ENCODE measurements at places on chromosomes 16 and 17.

- DNase-seq: peak; percentile 51
Observed at GRCh38 chr16:67391424-67392300, 1.6 kb downstream of the TPPP3 start.

DNA sequence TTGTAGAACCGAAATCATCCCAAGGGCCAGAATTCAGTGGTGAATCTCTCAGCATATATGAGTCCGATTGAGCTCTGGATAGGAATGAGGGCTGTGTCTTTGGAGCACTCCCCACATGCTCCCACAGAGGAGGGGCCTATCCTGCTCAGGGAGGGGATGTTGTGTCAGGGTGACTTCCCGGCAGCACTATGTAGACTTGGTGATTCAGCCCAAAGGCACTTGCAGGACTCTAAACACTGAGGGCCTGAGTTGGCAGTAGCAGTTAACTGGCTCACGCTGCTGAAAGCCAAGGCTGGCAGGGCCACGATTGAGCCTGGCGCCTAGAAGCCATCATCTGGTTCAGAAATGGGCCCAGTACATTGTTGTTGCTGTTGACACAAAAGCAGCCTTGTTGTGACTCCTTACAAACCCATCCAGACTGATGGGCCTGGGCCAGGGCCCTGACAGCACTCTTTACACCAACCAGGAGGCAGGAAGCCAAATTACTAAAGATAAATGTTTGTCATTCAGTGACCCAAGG, 31.9 kb downstream of the NMT1 start:
- peak; percentile 60 for DNase-seq

DNA sequence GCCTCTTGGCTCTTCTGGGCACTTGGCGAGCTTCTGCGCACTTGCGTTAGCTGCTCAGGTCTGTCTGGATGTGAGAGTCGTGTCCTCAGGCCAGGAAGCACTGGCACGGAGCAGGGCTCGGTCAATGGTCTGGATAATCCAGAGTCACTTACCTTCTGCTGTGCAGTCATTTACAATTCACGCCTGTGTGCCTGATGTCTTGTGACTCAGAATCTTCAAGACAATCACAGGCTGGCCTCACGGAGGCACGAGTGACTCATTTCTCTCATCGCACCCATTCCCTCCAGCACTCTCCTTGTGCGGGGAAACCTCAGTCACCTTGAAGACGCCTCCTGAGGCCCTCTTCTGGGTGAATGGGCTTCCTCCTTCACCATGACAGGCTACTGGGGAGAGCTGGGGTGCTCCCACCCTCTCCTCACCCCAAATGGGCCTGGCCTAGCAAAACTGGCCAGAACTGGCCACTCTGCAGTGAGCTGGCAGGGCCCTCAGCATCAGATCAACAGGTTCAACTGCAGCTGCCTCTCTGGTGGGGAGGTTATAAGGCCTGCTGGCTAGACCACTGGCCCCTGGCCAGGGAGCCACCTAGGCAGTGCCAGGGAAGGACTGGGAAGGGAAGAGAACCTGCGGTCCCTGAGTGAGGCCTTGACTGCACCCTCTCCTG, 1.9 kb upstream of the CAPN15 start:
- DNase-seq: no peak

DNA sequence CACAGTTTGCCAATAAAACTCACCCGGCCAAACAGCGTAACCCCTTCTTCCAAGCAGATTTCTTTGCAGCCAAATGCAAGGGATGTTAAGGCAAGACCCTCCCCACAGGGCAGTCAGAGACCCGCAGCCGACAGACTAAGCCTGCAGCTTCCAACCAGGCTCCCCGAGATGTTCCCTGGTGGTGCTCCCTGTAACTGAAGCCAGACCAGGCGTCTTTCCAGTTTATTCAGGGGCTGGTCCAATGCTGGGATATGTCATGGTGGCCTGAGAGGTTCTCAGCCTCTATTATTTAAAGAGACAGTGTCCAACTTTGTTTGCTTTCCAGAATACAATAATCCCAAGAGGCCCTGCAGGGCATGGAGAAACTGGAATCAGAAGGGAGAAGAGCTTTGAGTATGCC, at the start of gene PMP22:
Gene PMP22, minus strand, starts transcription at position 196 of the 400 bp plus-strand sequence. CDS start 4,599 bp downstream, outside the sequence.
- DNase-seq: no peak

DNA sequence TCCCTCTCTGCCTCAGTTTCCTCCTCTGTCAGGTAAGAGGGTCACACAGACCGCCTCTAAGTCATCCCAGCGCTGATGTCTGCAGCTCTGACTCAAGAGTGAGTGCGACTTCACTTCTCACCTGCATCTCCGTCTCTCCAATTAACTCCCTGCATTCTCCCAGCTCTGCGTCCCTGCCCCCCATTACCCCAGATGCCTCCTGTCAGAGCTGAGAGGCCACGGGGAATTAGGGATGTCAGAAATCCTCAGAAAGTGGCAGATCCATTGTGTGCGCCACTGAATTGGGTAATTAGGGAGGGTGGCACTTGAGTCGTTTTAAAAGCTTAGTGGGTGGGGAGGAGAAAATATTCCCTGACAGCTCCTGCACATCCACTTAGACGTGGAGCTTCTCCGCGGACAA, 885.4 kb upstream of the EEF2KMT start:
- DNase-seq: no peak

- no peak for DNase-seq
Observed at GRCh38 chr17:58452738-58453137, 35.4 kb upstream of the RNF43 start.

DNA sequence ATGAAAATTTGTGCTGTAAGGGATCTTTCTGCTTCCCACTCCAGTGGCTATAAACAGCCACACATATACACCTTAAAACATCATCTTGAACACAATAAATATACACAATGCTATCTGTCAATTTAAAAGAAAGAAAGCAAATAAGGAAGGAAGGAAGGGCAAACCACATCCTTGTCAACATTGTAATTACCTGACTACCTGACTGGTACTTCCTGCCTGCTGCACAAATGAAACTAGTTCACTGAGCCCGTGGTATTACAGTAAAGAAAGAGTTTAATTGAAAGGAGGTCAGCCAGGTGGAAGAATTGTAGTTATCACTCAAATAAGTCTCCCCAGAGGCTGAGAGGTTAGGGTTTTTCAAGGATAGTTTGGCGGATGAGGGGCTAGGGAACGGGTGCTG, 344.4 kb upstream of the ASIC2 start:
- no peak for DNase-seq

GRCh38 chr17:14143688-14144087, 74.4 kb downstream of the COX10 start:
- DNase-seq: peak; percentile 7

GRCh38 chr16:11188801-11189740, 66.9 kb downstream of the SOCS1 start:
- peak; percentile 68 for DNase-seq

DNA sequence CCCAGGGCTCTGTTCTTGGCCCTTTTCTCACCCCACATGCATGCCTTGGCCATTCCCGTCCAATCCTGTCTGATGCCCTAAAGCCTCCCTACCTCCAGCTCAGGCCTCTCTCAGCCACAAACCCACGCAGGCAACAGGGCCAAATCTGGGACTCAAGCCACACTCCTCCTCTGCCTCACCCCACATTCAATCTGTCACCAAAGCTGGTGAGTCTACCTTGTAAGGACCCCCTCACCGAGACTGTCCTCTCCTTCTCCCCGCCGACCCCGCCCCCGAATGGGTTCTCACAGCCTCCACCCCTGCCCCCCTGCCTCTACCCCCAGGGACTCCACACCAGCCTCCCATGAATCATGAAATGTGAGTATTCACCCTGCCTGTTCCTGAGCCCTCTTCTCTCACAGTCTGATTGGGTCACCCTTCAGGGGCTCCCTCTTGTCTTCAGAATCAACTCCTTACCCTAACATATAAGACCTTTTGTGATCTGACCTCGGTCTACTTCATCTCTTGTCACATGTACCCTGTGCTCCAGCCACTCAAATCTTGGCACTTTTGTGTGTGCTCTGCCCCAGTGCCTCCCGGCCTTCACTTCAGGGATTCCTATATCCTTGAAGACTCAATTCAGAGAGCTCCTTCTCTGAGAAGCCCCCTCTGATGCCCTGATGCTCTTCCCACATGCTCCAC, 10.7 kb downstream of the EPOP start:
- no peak for DNase-seq

DNA sequence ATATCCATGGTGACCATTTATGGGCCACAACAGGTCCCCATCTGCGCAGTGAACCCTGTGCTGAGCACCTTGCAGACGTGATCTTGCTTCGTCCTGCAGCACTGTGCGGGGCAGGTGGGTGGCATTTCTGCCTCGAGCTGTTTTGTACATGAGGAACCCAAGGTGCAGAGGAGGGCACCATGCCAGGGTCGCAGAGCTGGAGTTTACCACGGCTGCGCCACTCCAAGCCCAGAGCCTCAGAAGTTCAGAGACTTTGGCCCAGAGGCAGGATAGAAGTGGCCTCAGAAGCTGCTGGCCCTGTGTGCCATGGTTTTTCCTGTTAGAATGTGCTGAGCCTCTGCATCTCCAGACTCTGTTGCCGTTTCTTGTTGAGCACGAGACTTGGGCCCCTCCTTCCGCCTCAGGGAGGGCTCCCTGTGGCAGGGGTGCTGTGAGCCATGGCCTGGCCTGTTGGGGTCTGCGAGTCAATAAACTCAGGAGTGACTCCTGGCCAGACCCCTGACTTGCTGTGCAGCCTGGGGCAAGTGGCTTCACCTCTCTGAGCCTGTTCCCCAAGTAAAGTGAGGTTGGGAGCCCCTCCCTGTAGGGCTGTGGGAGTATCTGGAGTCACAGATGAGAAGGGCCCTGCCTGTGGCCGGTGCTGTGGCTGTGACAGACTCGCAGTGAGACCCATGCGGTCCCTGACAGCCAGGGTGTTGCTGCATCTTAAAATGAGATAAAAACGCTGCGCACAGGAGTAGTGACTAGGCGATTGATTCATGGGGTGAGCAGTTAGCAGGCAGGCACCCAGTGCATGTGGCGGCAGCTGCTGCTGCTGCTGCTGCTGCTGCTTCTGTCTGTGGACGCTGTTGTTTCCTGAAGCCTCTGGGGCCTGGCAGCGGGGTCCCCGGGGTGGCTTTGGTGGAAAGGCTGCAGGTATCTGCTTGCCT, 11.8 kb downstream of the MAP2K3 start:
- DNase-seq: no peak

DNA sequence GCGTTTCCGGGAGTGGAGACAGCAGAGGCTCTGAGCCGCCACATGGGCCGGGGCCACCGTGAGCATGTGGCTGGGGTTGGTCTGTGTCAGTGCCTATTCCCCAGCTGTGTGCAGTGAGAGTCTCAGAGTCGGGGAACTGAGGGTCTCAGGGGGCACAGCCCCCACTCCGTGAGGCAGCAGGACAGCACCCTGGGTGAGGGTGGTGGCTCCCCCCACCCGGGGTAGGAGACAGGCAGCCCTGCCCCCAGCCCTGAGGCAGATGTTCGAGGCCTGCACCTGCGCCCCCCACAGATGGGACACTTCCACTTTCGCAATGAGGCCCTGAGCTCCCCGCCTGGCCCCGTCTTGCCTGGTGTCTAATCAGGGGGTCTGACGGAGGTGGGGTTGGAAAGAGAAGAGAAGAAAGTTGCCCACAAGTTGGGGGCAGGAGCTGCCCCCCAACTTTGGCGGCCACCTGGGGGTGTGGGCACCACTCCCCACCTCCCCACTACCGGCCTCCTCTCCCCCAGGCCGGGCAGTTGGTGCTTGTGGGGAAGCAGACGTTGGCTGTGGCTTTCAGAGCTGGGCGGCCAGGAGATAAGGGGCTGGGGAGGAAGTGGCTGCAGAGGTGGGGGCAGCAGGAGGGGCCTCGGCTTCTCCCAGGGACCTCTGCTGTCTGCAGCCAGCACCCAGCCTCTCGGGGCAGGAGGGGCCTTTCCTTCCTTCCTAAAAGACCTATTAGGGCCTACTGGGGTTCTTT, 1.8 kb upstream of the CBFA2T3 start:
- DNase-seq: no peak

DNA sequence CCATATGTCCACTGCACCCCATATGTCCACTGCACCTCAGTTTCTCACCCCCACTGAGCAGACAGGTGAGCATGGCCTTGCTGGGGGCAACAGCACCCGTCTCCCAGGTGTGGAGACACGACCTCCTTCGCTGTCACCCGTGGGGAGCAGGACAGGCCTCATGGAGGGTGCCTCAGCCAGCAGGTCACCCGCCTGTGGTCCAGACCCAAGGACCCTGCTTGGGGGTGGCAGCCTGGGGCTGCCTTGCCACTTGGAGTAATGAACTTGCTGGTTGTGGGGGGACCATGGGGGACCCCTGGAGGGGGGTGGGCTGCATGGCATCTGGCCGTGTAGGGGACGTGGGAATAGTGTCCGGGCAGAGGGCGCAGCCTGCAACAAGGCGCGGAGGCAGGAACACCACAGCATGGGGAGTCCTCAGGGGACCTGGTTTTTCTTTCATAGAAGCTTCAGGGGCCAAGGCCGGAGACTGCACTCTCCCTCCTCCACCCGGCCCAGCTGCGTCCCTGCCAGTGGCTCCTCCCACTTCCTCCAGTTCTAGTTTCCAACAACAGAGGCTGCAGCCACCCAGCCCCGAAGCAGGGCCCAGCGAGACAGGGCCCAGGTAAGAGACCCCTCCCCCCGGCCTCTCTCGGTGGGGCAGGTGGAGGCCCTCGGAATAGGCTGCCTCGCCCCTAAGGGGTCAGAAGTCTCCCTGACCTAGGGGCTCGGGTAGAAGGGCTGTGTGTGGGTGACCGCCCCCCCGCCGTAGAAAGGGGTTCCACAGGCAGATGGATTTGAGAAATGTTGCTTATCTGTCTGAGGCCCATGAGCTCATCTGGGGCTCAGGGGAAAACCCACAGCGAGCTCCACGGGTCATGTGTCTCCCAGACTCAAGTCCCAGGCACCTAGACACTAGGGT, at the start of gene NHLRC4:
Gene NHLRC4, plus strand, starts transcription at position 531 of the 898 bp plus-strand sequence. CDS start 1,043 bp downstream, outside the sequence.
- DNase-seq: no peak

- no peak for DNase-seq
Observed at GRCh38 chr16:48531011-48531962, 78.7 kb downstream of the N4BP1 start.

- DNase-seq: no peak
Observed at GRCh38 chr17:9408381-9408780, 167.2 kb downstream of the STX8 start.

DNA sequence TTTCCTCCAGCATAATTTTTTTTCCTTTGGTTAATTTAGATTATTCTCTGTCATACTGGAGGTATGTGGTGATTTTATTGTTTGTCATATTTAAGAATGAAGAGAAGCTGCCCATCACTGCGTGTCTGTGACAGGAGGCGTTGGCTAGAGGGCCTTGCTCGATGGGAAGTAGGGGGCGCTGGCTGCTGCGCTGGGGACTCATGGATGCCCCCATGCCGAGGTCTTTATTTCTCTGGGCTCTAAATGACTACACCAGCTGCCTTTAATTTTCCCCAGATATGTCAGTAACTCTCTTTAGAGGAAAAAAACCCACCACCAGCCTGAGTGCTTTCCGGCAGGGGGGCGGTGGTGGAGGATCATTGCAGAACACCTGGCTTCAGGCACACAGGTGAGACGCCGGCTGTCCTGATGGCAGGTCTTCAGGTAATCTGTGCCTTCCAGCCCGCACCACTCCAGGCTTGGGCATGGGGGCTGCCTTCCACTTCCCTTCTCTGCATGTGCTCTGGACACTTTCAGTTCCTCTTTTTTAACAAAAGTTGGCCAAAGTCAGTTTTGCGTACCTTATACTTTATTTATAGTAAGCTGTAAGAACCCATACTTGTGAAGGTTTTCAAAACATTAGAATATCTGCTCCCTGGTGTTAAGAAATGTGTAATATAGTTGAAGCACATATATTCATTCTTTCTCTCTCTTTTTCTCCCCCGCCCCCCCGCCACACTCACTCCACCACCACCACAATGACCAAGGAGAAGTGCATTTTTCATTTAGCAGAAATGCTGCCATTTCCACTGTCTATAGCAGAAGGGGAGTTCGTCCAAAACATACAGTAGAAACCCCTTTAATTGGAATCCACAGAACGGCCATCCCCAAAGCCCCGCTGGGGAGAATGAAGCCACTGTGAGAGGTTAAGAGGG, 192.7 kb downstream of the RPTOR start:
- DNase-seq: no peak

Measured in cerebellum (tissue), 4 donors.